ENCODE measurements at places on chromosomes 2 and 18. TPM values are rescaled to one million over a fixed set of nuclear protein-coding genes. Genes with fewer than 3 reads are reported as not detected.

Gene GCKR
- 0.61 TPM for total RNA-seq

GRCh38 chr2:138432971-138433370 lies 68.6 kb upstream of the SPOPL start:
- no peaks in the 10 kb centered on the region for H3K4me1 ChIP-seq
- H3K4me3 ChIP-seq: no peak overlapping the region
- H3K27ac ChIP-seq: no peak overlapping the region
- no peak for DNase-seq

Gene SPEG
- total RNA-seq: 92.9 TPM

DNA sequence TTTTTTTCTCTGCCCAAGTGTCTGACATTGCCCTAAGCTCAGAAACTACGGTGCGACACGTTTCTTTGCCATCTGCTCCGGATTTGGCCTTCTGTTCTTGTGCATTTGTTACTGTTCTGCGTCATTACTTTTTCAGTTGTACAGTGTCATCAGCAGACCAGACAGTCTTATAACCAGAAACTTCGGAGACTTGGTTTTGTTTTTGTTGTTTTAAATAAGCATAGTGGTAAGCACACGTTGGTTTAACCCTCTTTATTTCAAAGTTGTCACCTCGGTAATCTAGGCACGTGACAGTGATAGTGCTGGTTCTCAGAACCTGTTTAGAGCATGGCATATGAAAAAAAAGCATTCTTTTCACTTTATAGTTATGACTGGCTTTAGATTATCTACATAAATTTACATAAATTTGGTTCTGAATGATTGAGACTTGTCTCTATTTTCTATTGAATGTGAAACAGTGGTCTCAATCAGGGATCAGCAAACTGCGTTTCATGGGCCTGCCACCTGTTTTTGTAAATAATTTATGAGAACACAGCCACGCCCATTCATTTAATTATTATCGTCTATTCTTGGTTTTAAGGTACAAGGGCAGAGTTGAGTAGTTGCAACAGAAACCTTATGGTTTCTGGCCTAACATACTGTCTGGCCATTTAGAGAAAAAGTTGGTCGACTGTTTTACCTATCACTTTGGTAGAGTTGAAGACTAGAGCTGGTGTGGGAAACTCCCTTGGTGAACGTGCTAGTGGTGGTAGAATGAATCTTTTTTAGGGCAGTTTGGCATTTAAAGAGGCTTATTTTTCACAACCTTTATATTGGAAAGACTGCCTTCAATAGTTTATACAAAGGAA lies 106.5 kb downstream of the ZNF532 start:
- DNase-seq: no peak
- H3K4me3 ChIP-seq: peak overlapping the region; percentile 67
- H3K27ac ChIP-seq: peak overlapping the region; percentile 98
- H3K36me3 ChIP-seq: peaks cover 6% of the 10 kb centered on the region
- H3K27me3 ChIP-seq: peaks cover 11% of the 10 kb centered on the region
- H3K4me1 ChIP-seq: peaks cover 52% of the 10 kb centered on the region
